ENCODE measurements at places on chromosomes 5 and 9.

GRCh38 chr5:168318240-168318639 lies 26.8 kb downstream of the WWC1 start:
- no peak overlapping the region for H3K27ac ChIP-seq
- no peak overlapping the region for H3K4me3 ChIP-seq
- no peaks in the 10 kb centered on the region for H3K36me3 ChIP-seq
- no peaks in the 10 kb centered on the region for H3K27me3 ChIP-seq
- no peak for DNase-seq

GRCh38 chr5:153755913-153756500 lies 265.5 kb downstream of the GRIA1 start:
- H3K4me1 ChIP-seq, result no peaks in the 10 kb centered on the region
- H3K36me3 ChIP-seq, result no peaks in the 10 kb centered on the region
- no peak overlapping the region for H3K4me3 ChIP-seq
- no peak overlapping the region for H3K27ac ChIP-seq
- no peak for DNase-seq

DNA sequence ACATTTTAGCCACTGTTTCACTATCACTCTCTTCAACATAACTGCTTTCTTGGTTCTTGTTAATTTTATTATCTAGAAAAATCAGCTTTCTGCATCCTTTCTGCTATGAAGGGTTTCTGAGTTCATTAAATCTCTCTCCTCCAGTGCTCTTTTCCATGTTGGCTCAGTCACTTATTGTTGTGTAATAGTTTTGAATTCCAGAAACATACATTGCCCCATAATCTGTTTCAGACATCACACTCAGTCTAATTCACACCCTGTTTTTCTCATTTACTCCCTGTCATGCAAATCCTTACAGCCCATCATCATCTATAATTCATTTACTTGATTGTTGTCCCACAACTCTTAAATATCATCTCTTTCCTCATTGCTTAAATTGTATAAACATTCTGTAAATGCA lies 176.1 kb upstream of the CDH12 start:
- H3K4me1 ChIP-seq, result peaks cover 17% of the 10 kb centered on the region
- no peaks in the 10 kb centered on the region for H3K36me3 ChIP-seq
- DNase-seq, result no peak
- H3K27me3 ChIP-seq, result no peaks in the 10 kb centered on the region
- H3K27ac ChIP-seq, result no peak overlapping the region

DNA sequence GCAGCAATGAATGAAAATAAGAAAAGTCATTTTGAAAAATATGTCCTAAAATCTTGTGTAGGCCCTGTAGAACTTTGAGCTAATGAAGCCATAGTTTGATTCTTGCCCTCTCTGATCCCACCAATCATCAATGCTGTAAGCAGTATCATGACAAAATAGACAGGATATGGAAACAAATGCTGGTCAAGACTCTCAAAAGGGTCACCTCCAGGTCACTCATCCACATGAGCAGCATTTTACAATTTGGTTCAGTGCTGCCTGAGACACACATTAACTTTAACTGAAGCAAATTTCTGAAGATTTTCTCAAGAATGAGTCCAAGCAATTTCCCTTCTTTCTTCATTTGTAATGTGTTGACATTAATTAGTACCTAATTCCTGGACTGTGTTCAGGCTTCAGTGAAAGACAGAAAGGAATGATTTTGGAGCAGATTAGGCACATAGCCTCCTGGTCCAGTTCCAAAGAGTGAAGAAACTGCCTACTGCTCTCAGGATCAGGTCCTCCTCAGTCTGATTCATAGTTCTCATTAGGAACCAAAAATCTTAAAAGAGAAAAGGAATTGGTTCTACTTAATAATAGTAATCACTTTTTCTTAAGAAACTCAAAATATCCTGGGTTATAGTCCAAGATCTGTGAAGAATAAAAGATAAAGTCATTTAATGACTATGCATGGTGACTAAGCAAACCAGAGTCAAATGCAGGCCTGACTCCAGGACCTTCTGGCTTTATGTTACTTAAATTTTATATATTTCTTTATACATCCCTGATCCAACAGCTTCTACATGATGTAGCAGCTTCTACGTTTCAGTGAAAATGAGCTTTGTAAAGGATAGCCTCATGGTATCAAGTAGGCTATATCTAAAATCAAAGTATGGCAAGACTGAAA lies 192.1 kb upstream of the RGMB start:
- peaks cover 4% of the 10 kb centered on the region for H3K4me1 ChIP-seq
- no peak for DNase-seq
- H3K36me3 ChIP-seq, result no peaks in the 10 kb centered on the region
- no peaks in the 10 kb centered on the region for H3K27me3 ChIP-seq

- DNase-seq, result no peak
- no peak overlapping the region for H3K27ac ChIP-seq
- no peaks in the 10 kb centered on the region for H3K36me3 ChIP-seq
- no peaks in the 10 kb centered on the region for H3K27me3 ChIP-seq
- H3K4me1 ChIP-seq, result no peaks in the 10 kb centered on the region
Observed at GRCh38 chr5:124584991-124585715, 161.3 kb downstream of the ZNF608 start.

Data from suprapubic skin (tissue), 4 donors.